ENCODE measurements at places on chromosomes 1 and 21. TPM values are rescaled to one million over a fixed set of nuclear protein-coding genes. Genes with fewer than 3 reads are reported as not detected.

ORC1 gene
- total RNA-seq = 28.9 TPM

DNA sequence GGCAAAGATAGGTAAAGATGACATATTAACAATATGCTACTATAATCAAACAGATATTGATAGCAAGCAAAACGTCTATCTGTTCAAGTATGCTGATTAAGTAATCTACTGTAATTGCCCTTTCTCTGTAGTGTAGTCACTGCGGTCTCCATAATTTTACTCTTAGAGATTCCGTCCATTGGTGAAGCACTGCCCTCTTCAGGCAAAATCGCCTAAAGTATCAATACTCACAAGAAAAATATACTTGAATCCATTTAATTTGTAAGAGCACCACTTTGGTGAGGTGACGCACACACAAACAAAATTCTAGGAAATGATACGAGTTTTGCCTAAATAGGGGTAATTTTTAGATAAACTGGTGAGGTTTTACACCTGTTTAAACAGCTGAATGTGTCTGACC is 434.6 kb upstream of the CHRM3 start:
- peak; percentile 81 for DNase-seq
- no peaks in the 10 kb centered on the region for H3K27me3 ChIP-seq

DNA sequence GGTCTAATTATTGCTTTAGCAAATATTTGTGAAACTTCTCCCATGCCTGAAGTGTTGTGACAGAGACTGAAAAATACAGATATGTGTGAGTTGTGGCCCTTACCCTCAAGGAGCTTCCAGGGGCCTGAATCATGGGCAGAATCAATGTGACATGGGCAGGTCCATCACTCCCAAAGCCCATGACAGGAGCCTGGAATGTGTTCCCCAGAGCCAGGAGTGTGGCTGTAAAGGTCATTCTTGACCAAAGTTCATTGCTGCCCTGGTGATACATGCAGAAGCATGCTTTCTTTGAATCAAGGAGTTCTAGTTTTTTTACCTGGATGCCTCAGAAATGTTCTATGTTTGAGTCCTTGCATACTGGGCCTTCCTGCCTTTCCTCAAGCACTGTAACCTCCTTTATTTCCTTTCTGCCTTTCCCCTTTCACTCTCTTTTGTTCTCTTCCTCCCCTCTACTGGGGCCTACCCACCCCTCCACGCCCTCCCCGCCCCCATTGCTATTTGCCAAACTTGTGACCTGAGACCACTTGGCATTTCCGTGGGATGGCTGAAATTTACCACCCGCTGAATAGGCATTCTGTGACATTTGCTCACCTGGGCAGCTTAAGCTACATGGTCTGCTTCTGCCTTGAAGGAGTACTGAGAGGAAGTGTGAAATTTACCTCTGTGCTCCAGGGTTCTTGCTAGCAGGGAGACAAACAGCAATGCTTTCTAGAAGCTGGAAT is 19.7 kb downstream of the PBX1 start:
- no peak overlapping the region for H3K27ac ChIP-seq
- no peaks in the 10 kb centered on the region for H3K27me3 ChIP-seq
- DNase-seq = no peak
- H3K4me1 ChIP-seq = no peaks in the 10 kb centered on the region
- H3K36me3 ChIP-seq = no peaks in the 10 kb centered on the region

- no peaks in the 10 kb centered on the region for H3K36me3 ChIP-seq
- DNase-seq = no peak
- H3K27ac ChIP-seq = no peak overlapping the region
- H3K4me3 ChIP-seq = no peak overlapping the region
Observed at GRCh38 chr1:101587741-101588140, 350.9 kb downstream of the S1PR1 start.

DNA sequence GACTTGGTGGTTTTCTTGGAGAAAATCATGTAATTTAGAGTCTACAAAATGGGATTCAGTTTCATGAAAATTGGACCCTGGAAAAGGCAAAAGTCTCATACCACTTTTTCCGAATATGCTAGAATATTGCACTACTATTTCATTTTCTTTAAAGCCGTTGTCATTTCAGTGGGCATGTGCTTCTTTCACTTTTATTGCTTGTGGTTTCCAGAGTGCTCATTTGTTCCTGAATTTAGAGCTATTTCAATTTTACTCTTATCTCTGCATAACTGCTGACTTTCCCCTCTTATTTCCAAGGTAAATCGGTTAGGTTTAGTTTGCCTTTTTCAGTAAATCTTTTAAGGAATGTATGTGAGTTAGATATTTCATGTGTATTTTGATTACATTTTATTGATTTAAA is 11.6 kb downstream of the HHAT start:
- peaks cover 2% of the 10 kb centered on the region for H3K4me1 ChIP-seq
- H3K27me3 ChIP-seq = no peaks in the 10 kb centered on the region
- DNase-seq = no peak
- no peaks in the 10 kb centered on the region for H3K36me3 ChIP-seq

GRCh38 chr1:204130178-204130577 is 21.7 kb downstream of the ETNK2 start:
- peak overlapping the region; percentile 88 for H3K27ac ChIP-seq
- H3K27me3 ChIP-seq = no peaks in the 10 kb centered on the region
- H3K36me3 ChIP-seq = peaks cover 18% of the 10 kb centered on the region

ADGRB2 gene
- total RNA-seq = 15.7 TPM

DNA sequence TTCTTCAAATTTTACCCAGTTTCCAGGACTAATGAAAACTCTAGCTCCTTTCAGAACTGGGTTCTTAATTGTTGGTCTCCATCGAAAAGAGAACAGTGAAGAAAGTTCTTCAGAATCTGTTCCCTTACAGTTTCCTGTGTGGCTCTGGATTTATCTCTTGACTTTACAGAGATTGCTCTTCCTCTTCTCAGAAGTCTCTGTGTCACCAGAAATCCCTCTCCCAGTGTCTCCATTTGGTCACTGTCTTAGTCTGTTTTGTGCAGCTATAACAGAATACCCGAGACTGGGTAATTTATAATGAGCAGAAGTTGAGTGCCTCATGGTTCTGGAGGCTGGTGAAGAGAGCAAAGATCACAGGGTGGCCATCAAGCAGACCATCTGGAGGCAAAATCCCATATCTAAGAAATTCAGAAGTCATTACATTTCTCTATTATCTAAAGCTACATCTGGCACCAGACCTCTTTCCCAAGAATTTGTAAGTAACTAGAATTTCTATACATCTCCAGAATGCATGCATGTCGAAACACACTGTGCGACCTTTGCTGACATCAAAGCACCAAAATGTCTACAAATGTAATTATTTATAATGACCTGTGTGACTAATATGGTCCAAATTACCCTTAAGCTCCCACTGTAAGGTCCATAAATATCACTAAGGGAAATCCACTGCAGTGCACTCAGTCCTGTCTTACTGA is 65.4 kb upstream of the KRTAP19-8 start:
- no peaks in the 10 kb centered on the region for H3K36me3 ChIP-seq
- H3K4me1 ChIP-seq = no peaks in the 10 kb centered on the region
- DNase-seq = no peak
- no peak overlapping the region for H3K27ac ChIP-seq
- no peaks in the 10 kb centered on the region for H3K27me3 ChIP-seq

GJC2 gene
- 2.2 TPM for total RNA-seq

DNA sequence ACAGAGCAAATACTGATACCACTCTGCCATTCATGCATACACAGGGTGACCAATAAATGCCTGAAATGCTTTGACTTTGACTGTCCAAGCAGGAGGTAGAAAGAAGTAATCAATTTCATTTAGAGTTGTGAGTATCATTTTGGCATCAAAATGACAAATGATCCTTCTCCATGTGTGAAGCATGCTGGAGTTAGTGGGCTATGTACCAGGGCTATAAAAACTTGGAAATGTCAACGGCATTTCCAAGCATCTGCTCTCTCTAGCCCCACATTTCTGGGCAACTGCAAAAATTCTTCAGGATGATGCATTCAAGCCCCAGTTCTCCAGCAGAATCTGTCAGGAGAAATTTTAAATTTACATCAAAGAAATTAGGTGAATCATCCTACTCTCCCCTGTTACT is 208.4 kb upstream of the PTBP2 start:
- no peaks in the 10 kb centered on the region for H3K36me3 ChIP-seq
- no peak overlapping the region for H3K4me3 ChIP-seq
- 0 out of 2 replicates have a peak, but pooled peaks cover 8% of the 10 kb centered on the region for H3K27me3 ChIP-seq
- no peak overlapping the region for H3K27ac ChIP-seq
- no peak for DNase-seq

ABCA4 gene
- total RNA-seq = 0.29 TPM

DNA sequence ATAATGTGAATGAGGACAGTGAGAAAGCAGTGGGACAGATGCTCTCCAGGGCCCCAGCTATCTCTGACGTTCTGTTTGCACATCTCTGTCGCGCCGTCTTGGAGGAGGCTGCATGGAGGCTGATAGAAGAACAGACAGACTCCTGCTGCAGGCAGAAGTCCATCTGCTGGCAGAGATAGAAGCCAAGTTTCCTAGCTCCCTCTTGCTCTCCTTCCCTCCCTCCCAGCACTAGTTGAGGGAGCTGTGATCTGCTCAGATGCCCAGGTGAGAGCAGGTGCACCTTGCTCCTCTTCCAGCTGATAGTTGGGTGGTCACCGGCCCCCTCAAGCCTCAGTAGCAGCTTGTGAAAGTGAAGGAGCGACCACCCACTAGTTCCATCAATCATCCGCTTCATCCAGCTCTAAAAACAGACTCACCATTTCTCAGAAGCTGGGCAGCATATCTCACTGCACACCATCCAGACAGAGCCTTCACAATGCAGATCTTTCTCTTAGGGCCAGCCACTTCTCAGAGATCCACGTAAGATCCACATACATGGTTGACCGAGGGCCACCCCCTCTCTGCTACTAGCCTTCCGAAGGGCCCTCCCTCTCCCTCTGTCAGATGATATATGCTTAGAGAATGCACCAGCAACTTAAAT is 12.9 kb downstream of the LRRN2 start:
- H3K36me3 ChIP-seq = no peaks in the 10 kb centered on the region
- peaks cover 7% of the 10 kb centered on the region for H3K4me1 ChIP-seq
- no peak overlapping the region for H3K27ac ChIP-seq
- no peak overlapping the region for H3K4me3 ChIP-seq

MUL1 gene
- total RNA-seq = 29.5 TPM

FMO5 gene
- total RNA-seq = 3.2 TPM

- no peak overlapping the region for H3K27ac ChIP-seq
- peaks cover 10% of the 10 kb centered on the region for H3K4me1 ChIP-seq
- H3K27me3 ChIP-seq = peaks cover 54% of the 10 kb centered on the region
- no peak for DNase-seq
- H3K36me3 ChIP-seq = no peaks in the 10 kb centered on the region
Observed at GRCh38 chr1:101382135-101382534, 145.3 kb downstream of the S1PR1 start.

- no peaks in the 10 kb centered on the region for H3K27me3 ChIP-seq
- no peaks in the 10 kb centered on the region for H3K4me1 ChIP-seq
- no peak for DNase-seq
- no peak overlapping the region for H3K4me3 ChIP-seq
- no peaks in the 10 kb centered on the region for H3K36me3 ChIP-seq
- no peak overlapping the region for H3K27ac ChIP-seq
Observed at GRCh38 chr1:221327954-221328353, 413.9 kb downstream of the DUSP10 start.

GJA5 gene
- 2.0 TPM for total RNA-seq

- no peak overlapping the region for H3K27ac ChIP-seq
- DNase-seq = no peak
- no peak overlapping the region for H3K4me3 ChIP-seq
Observed at GRCh38 chr1:1956586-1957532, 37.8 kb upstream of the TMEM52 start.

FAM78B gene
- 0.26 TPM for total RNA-seq

DNA sequence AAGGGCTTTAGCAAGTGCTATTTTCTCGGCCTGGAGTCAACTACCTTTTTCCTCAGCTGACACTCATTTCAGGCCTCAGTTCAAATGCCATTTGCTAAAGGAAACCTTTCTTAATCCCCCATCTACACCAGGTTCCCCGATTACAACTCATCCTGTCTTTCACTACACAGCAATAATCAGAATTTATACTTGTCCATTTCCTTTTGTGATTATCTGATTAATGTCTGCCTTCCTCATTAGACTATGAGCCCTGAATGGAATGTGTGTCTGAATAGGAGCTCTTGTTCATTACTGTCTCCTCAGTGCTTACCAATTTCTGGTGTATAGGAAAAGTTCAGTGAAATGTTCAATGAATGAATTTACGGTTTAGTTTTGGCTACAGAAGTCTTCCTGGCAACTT is 36.9 kb downstream of the ATP1B1 start:
- no peak for DNase-seq
- H3K27ac ChIP-seq = no peak overlapping the region
- H3K4me1 ChIP-seq = peaks cover 2% of the 10 kb centered on the region

OR2T29 gene
- total RNA-seq = not detected

CD1D gene
- not detected for total RNA-seq

ITGB2 gene
- 45.7 TPM for total RNA-seq

AMY1C gene
- not detected for total RNA-seq

- peaks cover 12% of the 10 kb centered on the region for H3K36me3 ChIP-seq
- no peak overlapping the region for H3K4me3 ChIP-seq
- H3K27ac ChIP-seq = peak overlapping the region; percentile 73
- DNase-seq = peak; percentile 91
- H3K27me3 ChIP-seq = no peaks in the 10 kb centered on the region
- peaks cover 22% of the 10 kb centered on the region for H3K4me1 ChIP-seq
Observed at GRCh38 chr1:192805832-192806323, 3.0 kb upstream of the RGS2 start.

DNA sequence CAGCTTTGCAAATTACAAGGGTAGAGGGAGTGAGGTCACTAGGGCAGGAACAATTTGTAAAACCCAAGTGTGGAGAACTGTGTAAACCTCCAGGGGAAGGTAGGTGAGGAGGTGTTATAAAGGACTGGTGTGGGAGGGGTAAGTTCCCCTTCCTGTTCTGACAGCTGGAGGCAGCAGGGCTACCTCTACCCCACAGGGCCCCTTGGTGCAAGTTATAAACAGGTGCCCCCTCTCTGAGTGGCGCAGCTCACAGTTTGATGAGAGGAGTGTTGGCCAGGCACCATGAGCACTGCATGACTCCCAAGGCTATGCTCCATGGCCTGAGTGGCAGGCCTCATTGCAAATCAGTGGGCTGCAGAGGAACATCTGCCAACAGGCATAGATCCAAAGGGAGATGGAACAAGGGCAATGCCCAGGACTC is 41.0 kb downstream of the MFSD2A start:
- H3K36me3 ChIP-seq = no peaks in the 10 kb centered on the region
- no peaks in the 10 kb centered on the region for H3K27me3 ChIP-seq

TMEM240 gene
- total RNA-seq = 0.87 TPM

DNA sequence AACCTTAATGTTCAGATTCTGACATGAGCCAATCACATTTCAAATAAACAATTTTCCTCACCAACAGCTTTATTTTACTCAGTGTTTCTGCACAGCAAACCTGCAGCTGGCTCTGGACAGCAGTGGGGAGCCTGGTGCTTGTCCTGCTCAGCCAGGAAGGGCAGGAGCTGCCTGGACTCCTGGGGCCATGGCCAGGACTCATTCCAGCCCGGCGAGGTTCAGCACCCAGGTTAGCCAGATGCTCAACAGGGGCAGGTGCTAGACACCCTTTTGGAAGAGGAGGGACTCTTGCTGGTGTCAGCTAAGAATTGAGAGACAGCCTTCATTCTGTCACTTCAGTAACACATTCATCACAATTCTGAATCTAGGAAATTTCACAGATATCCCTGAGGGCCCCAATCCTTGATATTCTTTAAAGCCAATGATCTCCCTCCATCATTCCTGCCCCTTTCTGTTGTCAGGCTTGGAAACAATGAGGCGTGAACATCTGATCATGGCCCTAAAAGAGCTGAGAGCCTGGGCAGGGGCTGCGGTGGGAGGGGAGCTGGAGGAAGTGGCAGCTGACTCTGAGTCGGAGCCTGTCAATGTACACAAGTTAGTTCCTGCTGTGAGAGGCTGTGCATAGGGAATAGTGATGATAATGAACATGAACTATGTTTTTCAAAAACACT is 251.3 kb downstream of the SDCCAG8 start:
- no peak for DNase-seq
- H3K4me3 ChIP-seq = no peak overlapping the region
- H3K27me3 ChIP-seq = no peaks in the 10 kb centered on the region
- no peaks in the 10 kb centered on the region for H3K36me3 ChIP-seq

CELA2B gene
- not detected for total RNA-seq
